ENCODE measurements at places on chromosomes 3 and 15. TPM values are rescaled to one million over a fixed set of nuclear protein-coding genes. Genes with fewer than 3 reads are reported as not detected.

DNA sequence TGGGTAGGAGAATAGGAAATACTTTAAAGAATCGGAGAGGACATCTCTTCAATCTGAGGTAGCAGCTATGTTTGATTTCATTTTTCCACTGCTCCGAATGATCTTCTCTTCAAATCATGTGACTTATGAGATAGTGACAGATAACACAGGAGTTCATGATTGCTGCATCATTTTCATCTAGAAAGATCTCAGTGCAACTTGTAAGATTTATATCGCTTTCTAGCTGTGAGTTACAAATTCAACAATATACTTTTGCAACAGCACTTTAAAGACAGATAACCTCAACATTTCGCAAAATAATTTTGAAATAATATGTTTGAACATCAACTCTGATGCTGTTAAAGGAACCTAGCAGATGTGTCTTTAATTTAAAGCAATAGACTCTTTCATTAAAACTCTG lies 99.9 kb upstream of the CCDC80 start:
- no peaks in the 10 kb centered on the region for H3K27me3 ChIP-seq
- H3K4me3 ChIP-seq = no peak overlapping the region
- H3K36me3 ChIP-seq = no peaks in the 10 kb centered on the region
- no peak overlapping the region for H3K27ac ChIP-seq
- H3K4me1 ChIP-seq = no peaks in the 10 kb centered on the region
- DNase-seq = no peak

LIPC gene
- 0.49 TPM for total RNA-seq

DNA sequence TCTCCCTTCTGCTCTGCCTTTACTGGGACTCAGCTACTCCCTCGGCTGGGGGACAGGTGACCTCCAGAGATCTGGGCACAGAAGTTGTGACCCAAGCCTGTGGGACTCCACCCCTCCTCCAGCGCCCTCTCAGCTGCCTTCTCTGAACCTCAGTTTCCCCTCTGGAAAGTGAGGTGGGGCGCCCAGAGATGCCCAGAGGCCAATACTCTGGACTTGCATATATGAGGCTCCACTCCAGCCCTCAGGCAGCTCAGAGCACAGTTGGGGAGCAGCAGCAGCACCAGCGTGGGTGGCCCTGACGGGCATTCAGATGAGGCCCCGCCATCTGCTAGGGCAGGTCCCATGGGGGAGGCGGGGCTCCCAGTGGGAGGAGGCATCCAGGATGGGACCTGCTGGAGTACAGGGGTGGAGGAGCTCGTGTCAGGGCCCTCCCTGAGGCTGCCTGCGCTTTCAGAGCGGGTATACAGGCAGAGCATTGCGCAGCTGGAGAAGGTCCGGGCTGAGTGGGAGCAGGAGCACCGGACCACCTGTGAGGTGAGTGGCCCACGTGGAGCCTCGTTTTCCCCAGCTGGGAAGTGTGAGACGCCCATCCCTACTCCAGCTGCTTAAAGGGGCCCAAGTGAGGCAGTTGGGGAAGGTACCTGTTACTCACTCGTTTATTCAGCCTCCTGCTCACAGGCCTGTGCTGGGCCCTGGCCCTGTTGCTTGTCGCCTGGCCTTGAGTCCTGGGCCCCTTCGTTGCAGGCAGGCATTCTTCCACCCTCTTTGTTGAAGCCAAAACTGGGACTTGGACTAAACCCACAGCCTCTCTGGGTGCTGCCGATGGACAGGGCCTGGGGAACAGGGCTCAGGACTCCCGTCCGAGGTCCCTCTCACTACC lies 35.4 kb downstream of the PSTPIP1 start:
- peaks cover 6% of the 10 kb centered on the region for H3K4me1 ChIP-seq
- peaks cover 51% of the 10 kb centered on the region for H3K36me3 ChIP-seq
- H3K27me3 ChIP-seq = peaks cover 26% of the 10 kb centered on the region
- DNase-seq = no peak

GRCh38 chr3:153023896-153024295 lies 138.1 kb upstream of the RAP2B start:
- no peaks in the 10 kb centered on the region for H3K4me1 ChIP-seq
- H3K4me3 ChIP-seq = no peak overlapping the region
- no peaks in the 10 kb centered on the region for H3K36me3 ChIP-seq
- H3K27me3 ChIP-seq = no peaks in the 10 kb centered on the region

FURIN gene
- 76.6 TPM for total RNA-seq

All from Calu3 (cell line).